ENCODE measurements at places on chromosomes 3 and 15. TPM values are rescaled to one million over a fixed set of nuclear protein-coding genes. Genes with fewer than 3 reads are reported as not detected.

DNA sequence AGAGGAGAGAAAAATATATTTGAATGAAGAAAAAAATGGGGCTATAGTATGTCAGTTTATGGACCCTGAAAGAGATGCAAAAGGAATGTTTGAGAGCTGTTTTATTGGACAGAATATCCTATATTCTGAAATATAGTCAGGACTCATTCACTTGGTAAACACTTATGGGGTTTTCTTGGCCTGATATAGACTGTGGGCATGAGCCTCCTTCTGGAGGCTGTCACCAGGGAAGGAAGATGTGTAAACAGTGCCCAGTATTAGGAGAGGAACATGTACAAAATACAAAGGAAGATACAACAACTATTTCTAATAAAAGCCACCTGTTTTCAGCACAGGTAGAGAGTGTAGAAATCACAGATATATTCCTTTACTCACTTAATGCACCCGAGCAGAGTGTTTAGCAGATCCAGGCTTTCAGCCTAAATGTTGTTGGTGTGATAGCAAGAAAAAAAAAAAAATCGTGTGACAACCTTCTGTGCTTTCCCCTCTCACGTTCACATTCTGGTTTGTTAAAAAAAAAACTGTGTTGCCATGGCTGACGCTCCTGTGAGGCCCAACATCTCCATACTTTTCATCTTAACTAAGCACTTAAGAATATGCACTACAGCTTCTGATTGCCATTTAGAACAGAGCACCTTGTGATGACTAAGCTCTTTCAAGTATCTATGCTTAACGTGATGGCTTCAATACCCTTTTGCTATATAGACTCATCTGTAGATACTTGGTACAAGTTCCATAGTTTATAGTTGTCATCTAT, 134.1 kb downstream of the MBNL1 start:
- no peak for DNase-seq

- DNase-seq, result no peak
These were observed 66.2 kb downstream of the FOXP1 start for GRCh38 chr3:71517271-71517791.

The ARHGEF26 gene
- not detected for total RNA-seq

- no peak for DNase-seq
These were observed 130.6 kb downstream of the CCNL1 start for GRCh38 chr3:157029365-157029790.

The CDHR4 gene
- not detected for total RNA-seq

DNA sequence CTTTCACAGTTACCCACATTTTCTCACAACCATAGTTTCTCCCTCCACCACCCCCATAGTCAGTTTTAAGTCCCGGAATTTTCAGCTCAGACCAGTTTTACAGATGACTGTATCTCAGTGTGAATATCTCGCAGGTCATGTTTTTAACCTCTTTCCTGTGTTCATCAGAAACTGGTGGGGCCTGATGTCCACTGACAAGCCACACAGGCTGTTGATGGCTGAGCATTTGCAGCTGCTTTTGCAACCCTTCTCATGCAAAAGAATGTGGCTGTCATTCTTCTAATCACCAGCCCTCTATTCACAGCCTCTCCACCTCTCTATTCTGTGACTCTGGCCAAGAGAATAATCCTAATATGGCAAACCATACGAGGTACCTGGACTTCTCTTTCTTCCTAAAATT, 8.5 kb downstream of the GYG1 start:
- no peak for DNase-seq

The TMEM202 gene
- not detected for total RNA-seq
